ENCODE measurements at places on chromosomes 5 and 9.

GRCh38 chr5:16934123-16934522 lies 2.0 kb downstream of the MYO10 start:
- peak; percentile 45 for DNase-seq

GRCh38 chr9:16718952-16719351 lies 151.5 kb downstream of the BNC2 start:
- no peak for DNase-seq

GRCh38 chr9:19372567-19372966 lies 7.5 kb downstream of the RPS6 start:
- DNase-seq = no peak

GRCh38 chr9:89179895-89180734 lies 1.5 kb upstream of the SHC3 start:
- DNase-seq = peak; percentile 99

DNA sequence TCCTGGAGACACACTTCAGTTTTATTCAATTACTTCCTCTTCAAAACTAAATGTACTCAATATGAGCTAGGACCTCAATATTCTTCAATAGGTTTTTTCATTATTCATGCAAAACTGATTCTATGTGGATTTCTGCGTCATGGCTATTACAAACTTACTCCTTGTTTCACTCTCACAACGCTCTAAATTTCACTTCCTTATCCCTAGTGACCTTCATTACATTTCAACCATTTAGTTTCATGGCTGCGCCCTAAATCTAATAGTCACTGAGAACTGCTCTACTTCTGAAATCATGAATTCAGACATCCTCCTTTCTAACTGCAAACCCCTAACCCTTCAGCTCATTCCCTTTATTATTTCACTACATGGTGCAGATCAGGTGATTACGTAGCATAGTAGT lies 93.9 kb downstream of the SLC25A46 start:
- no peak for DNase-seq

DNA sequence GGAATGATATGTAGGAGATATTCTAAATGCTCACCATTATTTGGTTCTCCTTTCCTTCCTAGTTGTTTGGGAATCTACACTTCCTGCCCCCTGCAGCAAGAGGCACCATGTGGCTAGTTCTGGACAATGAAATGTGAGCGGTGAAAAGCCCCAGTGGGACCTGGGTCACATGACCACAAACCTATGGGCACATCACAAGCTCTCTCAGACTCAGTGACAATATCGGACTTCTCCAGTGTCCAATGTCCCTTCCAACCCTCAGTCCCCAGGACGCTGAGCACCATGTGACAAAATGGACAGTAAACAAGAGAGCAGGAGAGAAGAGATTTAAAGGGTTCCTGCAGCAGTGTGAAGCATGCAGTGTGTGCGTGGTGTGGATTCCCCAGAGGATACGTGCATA lies 44.6 kb upstream of the FOXE1 start:
- DNase-seq = no peak

- no peak for DNase-seq
Measured at GRCh38 chr5:170885809-170886208, 24.0 kb downstream of the RANBP17 start.

- DNase-seq = no peak
Measured at GRCh38 chr5:73820326-73820725, 194.3 kb downstream of the ARHGEF28 start.

DNA sequence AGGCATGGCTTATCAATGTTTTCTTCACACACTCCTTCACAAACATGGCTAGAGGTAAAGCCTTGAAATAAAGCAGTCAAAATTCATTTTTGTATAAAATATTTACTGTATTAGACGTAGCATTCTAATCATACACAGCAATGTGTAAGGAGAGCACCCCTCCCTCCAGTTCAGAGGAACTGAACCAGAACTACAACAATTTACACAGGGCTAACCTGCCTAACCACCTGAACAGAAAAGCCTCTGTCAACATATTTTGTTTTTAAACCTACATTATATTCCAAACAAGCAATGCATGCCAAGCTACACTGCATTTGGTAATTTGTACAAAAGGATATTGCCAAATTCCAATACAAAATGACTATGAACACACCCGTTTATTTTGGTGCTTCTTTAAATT lies 41.6 kb downstream of the MLLT3 start:
- DNase-seq = no peak

GRCh38 chr5:146369691-146370090 lies 31.1 kb downstream of the POU4F3 start:
- DNase-seq = no peak

DNA sequence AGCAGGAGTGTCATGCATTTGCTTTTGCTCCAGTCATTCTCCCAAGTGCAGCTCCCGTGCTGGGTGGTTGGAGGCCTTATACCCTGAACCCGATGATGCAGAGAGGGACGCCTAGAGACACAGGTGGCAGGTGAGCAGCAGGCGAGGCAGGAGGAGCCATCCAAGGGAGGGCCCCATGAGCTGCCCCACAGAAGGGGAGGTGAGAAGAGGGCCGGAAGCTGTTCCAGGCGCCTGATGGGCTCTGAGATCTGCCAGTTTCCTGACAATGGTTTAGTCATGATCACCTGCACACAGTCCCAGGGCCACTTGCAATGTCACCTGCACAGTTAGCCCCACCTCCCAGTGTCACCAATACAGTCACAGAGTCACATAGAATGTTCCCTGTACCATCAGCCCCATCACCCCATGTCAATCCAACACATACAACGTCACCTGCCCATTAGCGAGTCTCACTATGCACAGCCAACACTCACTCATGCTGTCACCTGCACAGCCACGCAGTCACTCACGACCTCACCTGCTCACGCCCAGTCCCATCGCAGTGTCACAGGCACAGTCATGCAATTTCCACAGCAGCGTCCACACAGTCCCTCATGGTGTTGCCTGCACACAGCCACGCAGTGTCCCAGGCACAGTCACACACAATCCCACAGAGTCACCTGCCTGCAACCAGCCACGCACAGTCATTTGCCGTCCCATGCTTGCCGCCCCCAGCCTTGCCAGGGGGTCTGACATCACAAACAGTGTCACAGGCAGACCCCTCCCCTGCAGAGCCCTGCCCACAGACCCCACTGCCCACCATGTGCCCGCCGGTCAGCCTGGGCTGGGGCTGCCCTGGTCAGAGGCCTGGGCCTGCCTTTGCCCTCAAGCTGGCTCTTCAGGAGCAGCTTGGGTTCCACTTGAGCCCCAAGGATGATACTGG lies 113.4 kb downstream of the LHX2 start:
- no peak for DNase-seq

GRCh38 chr5:10797261-10797660 lies 36.2 kb upstream of the DAP start:
- no peak for DNase-seq

DNA sequence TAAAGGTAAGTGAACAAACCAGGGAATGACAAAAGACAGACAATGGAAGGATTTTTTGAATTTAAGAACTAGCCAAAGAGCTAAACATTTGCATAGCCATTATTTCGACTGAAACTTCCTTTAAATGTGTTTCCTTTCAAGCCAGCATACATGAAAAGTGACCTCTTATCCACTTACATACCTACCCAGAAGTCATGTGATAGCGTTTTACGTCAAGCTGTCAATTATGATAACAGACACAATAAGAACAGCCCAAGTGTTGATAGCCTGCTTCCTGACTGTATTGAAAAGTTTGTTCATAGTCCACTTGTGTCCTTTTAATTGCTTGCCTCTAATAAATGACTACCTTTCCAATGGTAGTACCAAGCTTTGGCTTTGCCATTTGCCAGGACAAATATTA lies 206.0 kb downstream of the NFIB start:
- DNase-seq = no peak

GRCh38 chr9:5608298-5609225 lies 20.3 kb upstream of the RIC1 start:
- no peak for DNase-seq

- no peak for DNase-seq
Measured at GRCh38 chr5:40869384-40869783, 28.2 kb downstream of the CARD6 start.

DNA sequence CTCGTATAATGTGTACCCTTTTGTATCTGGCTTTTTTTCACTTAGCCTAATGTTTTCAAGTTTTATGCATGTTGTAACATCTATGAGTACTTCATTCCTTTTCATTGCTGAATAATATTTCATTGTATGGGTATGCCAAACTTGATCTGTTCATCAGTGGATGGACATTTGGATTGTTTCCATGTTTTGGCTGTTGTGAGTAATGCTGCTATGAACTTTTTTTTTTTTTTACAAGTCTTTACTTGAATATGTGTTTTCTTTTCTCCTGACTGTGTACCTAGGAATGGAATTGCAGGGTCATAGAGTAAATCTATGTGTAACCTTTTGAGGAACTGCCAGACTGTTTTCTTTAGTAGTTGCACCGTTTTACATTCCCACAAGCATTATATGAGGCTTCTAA lies 52.4 kb downstream of the MTREX start:
- DNase-seq = no peak

DNA sequence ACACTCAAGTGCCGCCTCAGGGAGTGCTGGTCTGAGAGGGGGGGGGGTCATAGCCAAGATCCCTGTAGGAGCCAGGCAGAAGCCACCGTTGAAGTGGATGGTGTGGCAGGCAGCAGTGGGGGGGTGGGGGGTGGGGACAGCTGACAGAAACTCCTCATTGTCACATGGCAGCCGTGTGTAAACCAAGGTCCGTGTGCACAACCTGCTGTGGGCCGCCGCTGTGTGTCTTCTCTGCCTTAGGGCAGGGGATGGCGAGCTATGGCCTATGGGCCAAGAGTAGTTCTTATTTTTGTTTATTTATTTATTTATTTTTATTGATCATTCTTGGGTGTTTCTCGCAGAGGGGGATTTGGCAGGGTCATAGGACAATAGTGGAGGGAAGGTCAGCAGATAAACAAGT lies 13.4 kb downstream of the SQSTM1 start:
- no peak for DNase-seq

GRCh38 chr9:130537346-130538050 lies 41.9 kb upstream of the FUBP3 start:
- no peak for DNase-seq

GRCh38 chr9:130288926-130289690 lies 23.5 kb downstream of the HMCN2 start:
- DNase-seq = no peak

GRCh38 chr9:124449381-124450151 lies 685 bp upstream of the ADGRD2 start:
- no peak for DNase-seq

DNA sequence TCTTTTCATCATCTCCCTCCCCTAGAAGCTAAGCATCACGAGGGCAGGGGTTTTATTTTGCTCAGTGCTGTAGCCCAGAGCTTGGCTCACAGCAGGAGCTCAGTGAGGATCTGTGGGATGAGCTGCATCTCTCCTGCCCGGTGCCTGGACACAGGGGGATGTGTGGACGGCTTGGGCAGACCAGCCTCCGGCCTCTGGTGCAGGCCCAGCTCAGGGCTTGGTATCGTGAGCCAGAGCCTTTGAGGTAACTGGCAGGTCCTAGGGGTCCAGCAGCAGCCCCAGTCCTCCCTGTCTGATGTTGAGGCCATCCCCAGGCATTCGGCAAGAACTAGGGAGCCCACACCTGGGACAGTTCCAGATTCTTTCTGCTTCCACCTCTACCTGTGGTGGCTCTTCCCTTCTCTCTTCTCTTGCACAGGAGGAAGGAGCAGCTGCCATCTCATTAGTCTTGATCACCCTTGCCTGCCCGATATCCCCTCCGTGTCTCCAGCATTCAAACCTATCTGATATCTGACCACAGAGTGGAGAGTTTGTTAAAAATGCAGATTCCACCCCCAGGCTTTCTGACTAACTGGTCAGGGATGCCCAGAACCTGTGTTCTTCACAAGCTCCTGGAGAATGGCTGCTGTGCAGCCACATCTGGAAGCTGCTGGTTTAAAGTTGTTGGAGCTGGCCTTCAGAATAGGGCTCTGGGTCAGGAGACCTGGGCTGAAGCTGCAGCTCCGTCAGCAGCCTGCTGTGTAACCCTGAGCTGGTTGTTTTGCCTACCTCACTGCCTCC lies 7.9 kb upstream of the SLC6A7 start:
- DNase-seq = no peak

- no peak for DNase-seq
Measured at GRCh38 chr5:159058716-159059636, 40.7 kb downstream of the EBF1 start.

DNA sequence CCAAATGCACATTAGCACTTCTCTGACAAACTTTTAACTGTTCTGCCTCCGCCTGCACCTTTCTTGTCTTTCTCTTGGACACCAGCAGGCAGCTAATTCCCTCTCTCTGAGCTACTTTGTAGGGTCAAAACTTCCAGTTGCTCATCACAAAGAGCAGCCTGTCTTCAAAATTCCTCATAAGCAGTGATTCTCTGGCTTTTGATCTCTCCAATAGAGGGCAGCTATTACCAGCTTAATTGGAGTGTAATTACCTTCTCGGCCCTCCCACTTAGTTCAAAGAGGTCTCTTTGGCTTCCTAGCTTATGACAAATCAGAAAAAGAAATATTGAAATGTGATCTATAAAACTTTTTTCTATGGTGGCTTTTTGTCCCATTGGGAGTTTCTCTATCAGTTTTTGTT lies 43.6 kb upstream of the RAD23B start:
- DNase-seq = no peak
